GM06990 (cell line): ENCODE measurements at places on chromosomes 1 and 21.

GRCh38 chr1:1221887-1222574 lies 8.1 kb upstream of the TNFRSF4 start:
- no peak for DNase-seq

DNA sequence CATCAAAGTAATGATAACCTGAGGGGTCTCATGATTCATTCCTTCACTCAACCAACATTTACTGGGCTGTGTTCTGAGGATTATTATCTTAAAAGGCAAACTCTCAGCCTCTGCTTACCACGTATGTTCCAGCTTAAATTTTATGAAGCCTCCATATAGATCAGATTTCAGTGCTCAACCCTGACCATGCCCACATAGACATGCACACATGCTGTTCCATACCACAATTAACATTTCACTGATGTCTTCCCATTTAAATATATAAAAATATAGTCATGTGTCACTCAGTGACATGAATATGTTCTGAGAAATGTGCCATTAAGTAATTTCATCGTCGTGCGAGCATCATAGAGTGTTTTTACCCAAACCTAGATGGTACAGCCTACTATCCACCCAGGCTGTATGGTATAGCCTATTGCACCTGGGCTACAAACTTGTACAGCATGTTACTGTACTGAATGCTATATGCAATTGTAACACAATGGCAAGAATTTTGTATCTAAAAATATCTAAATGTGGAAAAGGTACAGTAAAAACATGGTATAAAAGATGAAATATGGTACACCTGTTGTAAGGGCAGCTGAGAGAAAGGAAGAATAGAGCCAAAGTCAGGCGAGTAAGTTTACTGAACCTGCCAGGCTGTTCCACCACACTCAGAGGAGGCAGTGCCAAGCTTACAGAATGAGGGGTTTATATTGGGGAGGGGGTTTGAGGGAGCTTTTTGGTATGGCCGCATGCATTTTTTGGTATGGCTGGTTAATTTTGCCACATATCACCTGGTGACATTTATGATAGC lies 134.7 kb upstream of the ETV3 start:
- no peak for DNase-seq

DNA sequence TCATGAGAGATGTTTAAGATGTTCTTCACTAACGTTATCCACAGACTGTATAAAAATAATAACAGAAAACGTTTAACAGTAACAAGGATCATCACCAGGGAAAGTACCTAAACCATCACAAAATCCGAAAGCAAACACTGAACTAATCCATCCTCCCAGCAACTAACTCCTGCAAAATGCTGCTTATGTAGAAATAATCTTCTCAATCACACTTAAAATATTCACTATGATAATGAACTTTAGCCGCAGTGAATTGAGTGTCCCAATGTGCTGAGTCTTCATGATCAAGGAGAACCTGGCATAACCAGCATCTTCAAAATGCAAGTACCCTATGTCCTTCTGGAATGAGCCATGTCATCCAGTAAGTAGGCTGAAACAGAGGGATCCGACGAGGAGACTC lies 166.1 kb downstream of the LTN1 start:
- DNase-seq: no peak

DNA sequence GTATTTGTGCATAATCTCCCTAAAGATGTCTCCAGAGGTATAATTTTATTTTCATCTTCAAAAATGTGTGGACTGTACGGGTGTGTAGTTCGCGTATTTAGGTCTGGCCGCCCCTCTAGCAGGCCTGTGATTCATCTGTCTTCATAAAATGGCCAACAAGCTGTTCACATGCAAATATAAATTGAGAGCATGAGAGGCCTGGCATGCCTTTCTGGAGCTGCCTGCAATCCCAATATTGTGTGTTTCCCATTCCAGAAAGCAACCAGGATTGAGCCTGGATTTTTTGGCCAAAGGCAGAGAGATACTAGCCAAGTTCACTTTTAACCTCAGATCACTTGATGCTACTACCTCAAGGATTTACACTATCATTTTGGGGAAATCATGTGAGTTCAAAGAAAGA lies 197.2 kb downstream of the NFIA start:
- DNase-seq: no peak
